ENCODE measurements at places on chromosomes 13 and 19.

DNA sequence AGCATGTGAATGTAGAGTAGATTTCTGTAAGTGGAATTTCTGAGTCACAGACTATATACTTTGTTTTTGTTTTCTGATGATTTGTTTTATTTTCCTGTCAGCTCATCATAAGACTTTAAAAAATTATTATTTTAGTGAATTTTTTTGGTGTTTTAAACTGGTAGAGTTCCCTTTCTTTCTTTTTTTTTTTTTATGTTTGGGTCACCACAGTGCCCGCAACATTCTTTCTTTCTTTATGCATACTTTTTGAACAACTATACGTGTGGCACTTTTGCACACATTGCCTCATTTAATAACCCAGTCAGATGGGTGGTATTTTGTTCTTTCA, 46.0 kb downstream of the WDFY2 start:
- H3K27me3 ChIP-seq: no peaks in the 10 kb centered on the region
- H3K4me1 ChIP-seq: peaks cover 10% of the 10 kb centered on the region
- no peak overlapping the region for H3K27ac ChIP-seq

- no peaks in the 10 kb centered on the region for H3K36me3 ChIP-seq
- no peaks in the 10 kb centered on the region for H3K27me3 ChIP-seq
- no peak for DNase-seq
- H3K27ac ChIP-seq: no peak overlapping the region
- peaks cover 22% of the 10 kb centered on the region for H3K4me1 ChIP-seq
Measured at GRCh38 chr19:39142630-39143029, 17.0 kb downstream of the PAK4 start.

GRCh38 chr19:44847144-44848035, 1.3 kb downstream of the NECTIN2 start:
- peaks cover 71% of the 10 kb centered on the region for H3K4me1 ChIP-seq
- no peak for DNase-seq
- H3K36me3 ChIP-seq: no peaks in the 10 kb centered on the region
- no peaks in the 10 kb centered on the region for H3K27me3 ChIP-seq

DNA sequence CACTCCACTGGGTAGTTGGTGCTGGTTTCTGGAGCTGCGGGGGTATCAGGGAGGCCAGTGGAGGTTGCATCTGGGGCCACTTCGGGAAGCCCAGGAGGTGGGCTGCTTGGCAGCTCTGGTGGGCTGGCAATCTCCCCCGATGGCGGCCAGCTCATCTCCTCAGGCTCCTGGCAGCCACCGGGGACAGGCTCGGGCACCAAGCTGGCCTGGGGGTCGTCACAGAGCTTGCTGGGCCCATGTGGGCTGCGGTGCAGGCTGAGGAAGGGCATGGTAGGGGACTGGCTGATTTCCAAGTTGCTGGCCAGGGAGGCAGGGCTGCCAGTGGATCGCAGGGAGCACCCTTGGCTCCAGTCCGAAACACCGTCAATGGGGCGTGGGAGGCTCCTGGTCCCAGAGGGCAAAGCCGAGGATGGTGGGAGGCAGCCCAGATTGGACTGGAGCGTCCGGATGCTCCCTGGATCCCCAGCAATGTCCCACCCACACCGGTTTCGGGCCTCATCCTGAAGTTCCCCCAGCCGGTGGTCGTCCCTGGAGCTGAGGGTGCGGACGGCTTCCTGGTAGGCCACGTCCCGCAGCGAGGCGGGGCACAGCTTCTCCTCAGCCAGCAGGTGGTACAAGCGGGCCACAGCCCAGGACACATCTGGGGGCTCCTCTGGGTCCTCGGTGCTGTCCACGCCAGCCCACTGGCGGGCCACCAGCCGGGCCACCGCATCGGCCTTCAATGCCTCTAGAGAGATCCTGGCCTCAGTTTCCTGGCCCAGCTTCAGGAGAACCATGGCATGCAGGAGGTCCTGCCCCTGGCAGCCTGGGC, 13.8 kb downstream of the TICAM1 start:
- no peak overlapping the region for H3K27ac ChIP-seq
- peaks cover 10% of the 10 kb centered on the region for H3K4me1 ChIP-seq
- DNase-seq: no peak

GRCh38 chr13:25281193-25281934, 5.9 kb downstream of the MTMR6 start:
- H3K4me3 ChIP-seq: no peak overlapping the region
- no peaks in the 10 kb centered on the region for H3K27me3 ChIP-seq
- no peak for DNase-seq
- H3K27ac ChIP-seq: no peak overlapping the region

- H3K27ac ChIP-seq: no peak overlapping the region
- DNase-seq: no peak
- H3K4me3 ChIP-seq: no peak overlapping the region
- no peaks in the 10 kb centered on the region for H3K4me1 ChIP-seq
- H3K36me3 ChIP-seq: peaks cover 40% of the 10 kb centered on the region
Measured at GRCh38 chr13:95207769-95208366, 93.4 kb downstream of the ABCC4 start.

GRCh38 chr13:30346153-30346788, 38.9 kb upstream of the KATNAL1 start:
- peaks cover 36% of the 10 kb centered on the region for H3K4me1 ChIP-seq
- no peak overlapping the region for H3K4me3 ChIP-seq
- H3K27ac ChIP-seq: peak overlapping the region; percentile 18
- no peaks in the 10 kb centered on the region for H3K36me3 ChIP-seq
- H3K27me3 ChIP-seq: no peaks in the 10 kb centered on the region

DNA sequence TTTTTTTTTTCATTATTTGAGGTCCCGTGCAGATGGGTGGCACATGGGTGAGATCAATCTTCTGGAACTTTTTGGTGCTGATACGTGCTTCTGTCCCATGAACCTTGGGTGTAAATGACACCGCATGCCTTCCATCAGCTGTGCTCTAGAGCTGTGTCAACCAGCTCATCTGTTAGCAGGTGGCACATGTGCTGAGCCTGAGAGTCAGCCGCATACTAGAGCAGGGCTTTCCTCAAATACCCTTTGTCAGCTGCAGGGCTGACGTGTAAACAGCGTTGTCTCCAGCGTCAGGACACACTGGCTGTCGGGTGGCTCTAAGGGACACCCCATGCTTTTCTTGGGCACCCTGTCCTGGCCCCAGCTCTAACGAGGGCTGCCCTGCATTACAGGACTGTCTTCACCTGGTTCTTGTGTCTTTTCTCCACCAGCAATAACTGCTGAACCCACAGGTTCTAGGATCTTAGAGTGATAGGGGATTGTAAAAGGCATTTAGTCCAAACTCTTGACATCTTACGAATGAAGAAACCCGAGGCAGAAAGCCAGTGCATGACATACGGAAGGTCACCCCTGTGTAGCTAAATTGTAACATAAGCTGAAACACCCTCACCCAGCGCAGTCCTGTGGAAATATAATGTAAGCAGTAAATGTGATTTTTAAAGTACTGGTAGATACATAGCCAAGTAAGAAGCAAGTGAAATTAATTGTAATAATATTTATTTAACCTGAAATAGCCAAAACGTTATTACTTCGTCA, 119.5 kb downstream of the LRCH1 start:
- DNase-seq: no peak
- H3K36me3 ChIP-seq: no peaks in the 10 kb centered on the region
- no peak overlapping the region for H3K4me3 ChIP-seq
- H3K4me1 ChIP-seq: no peaks in the 10 kb centered on the region
- no peaks in the 10 kb centered on the region for H3K27me3 ChIP-seq

- no peak for DNase-seq
- H3K27me3 ChIP-seq: no peaks in the 10 kb centered on the region
- H3K36me3 ChIP-seq: no peaks in the 10 kb centered on the region
- H3K4me1 ChIP-seq: peaks cover 5% of the 10 kb centered on the region
- H3K4me3 ChIP-seq: no peak overlapping the region
Measured at GRCh38 chr13:108924541-108924940, 295.1 kb downstream of the MYO16 start.

DNA sequence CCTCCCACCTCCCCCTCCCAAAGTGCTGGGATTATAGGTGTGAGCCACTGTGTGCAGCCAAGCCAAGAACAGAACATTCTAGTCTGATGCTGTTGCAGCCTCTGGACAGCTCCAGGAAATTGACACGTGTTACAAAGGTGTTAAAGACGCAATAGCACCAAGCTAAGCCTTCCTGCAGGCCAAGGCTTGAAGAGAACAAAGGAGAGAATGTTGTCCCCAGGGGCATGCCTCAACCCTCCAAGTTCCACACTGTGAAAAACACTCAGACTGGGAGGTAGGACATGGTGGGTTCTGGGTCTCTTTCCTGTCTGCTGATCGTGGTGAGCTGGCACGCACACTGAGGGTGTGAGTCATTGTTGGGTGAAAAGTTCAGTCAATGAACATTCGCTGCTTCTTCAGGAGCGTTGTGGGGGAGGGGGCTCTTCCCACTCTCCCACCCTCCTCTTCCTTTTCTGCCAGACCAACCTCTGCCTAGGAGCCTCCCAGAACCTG, 5.3 kb upstream of the PTPRS start:
- H3K4me1 ChIP-seq: no peaks in the 10 kb centered on the region
- H3K4me3 ChIP-seq: no peak overlapping the region
- no peaks in the 10 kb centered on the region for H3K27me3 ChIP-seq
- H3K36me3 ChIP-seq: no peaks in the 10 kb centered on the region
- H3K27ac ChIP-seq: no peak overlapping the region
- no peak for DNase-seq

- no peaks in the 10 kb centered on the region for H3K36me3 ChIP-seq
- DNase-seq: no peak
- H3K27ac ChIP-seq: peak overlapping the region; percentile 100
- peaks cover 50% of the 10 kb centered on the region for H3K4me1 ChIP-seq
Measured at GRCh38 chr13:30615866-30616541, 1.7 kb upstream of the USPL1 start.

- H3K36me3 ChIP-seq: no peaks in the 10 kb centered on the region
- H3K27ac ChIP-seq: no peak overlapping the region
- H3K27me3 ChIP-seq: no peaks in the 10 kb centered on the region
- H3K4me3 ChIP-seq: peak overlapping the region; percentile 28
Measured at GRCh38 chr19:30634131-30634830, 262.1 kb downstream of the ZNF536 start.

DNA sequence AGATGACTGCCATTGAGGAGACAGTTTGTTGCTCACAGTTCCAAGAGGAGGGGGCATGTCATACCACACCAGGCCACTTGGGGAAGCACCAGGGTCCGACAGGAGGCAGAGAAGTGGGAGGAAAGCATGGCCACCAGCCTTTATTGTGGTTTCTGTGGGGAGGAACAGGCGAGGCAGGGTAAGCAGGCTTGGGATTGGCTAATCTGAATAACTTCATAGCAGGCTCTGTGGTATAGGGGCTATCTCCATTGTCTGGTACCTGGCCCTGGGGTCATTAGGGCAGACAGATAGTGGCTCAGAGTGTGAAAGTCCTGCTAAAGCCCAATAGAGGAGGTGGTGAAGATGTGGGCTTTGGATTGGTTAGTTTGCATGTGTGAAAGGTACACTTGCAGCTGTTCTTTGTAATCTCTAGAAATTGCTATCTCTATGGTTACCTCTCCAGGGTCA, 35.5 kb downstream of the CBY2 start:
- DNase-seq: no peak
- H3K4me3 ChIP-seq: no peak overlapping the region
- no peak overlapping the region for H3K27ac ChIP-seq
- H3K36me3 ChIP-seq: no peaks in the 10 kb centered on the region
- H3K4me1 ChIP-seq: no peaks in the 10 kb centered on the region

- H3K27me3 ChIP-seq: no peaks in the 10 kb centered on the region
- no peaks in the 10 kb centered on the region for H3K36me3 ChIP-seq
- H3K4me1 ChIP-seq: no peaks in the 10 kb centered on the region
- no peak overlapping the region for H3K27ac ChIP-seq
- no peak overlapping the region for H3K4me3 ChIP-seq
- no peak for DNase-seq
Measured at GRCh38 chr13:103236213-103236612, 170.0 kb upstream of the SLC10A2 start.

GRCh38 chr19:37872383-37872782, 34.0 kb downstream of the WDR87 start:
- H3K36me3 ChIP-seq: no peaks in the 10 kb centered on the region
- H3K4me1 ChIP-seq: no peaks in the 10 kb centered on the region
- H3K27me3 ChIP-seq: no peaks in the 10 kb centered on the region
- H3K27ac ChIP-seq: no peak overlapping the region

GRCh38 chr13:91960947-91961346, 562.5 kb downstream of the GPC5 start:
- H3K4me1 ChIP-seq: no peaks in the 10 kb centered on the region
- H3K36me3 ChIP-seq: no peaks in the 10 kb centered on the region
- H3K27me3 ChIP-seq: no peaks in the 10 kb centered on the region
- no peak overlapping the region for H3K4me3 ChIP-seq
- no peak for DNase-seq

DNA sequence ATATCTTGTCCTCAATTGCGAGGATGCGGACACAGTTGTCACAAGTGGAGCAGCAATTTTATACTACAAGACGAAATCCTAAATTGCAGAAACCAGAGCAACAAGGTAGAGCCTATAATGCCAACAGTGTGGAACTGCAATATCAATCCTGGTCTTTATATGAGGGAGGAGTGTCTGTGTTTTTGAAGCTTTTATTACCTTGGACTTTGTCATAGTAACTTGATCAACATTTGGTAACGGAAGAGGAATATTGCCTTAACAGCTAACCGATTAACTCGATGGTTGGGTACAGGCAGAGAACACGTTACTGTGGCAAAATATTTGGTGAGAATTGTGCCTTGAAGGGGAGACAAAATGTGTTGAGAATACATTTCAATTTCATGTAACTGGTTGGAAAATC, 661.5 kb downstream of the FGF9 start:
- H3K27me3 ChIP-seq: no peaks in the 10 kb centered on the region
- no peak for DNase-seq
- no peak overlapping the region for H3K4me3 ChIP-seq
- H3K36me3 ChIP-seq: no peaks in the 10 kb centered on the region

- peak overlapping the region; percentile 90 for H3K27ac ChIP-seq
- H3K36me3 ChIP-seq: peaks cover 32% of the 10 kb centered on the region
- H3K4me1 ChIP-seq: peaks cover 33% of the 10 kb centered on the region
- no peak for DNase-seq
Measured at GRCh38 chr19:42269478-42270345, 660 bp downstream of the CIC start.

- H3K27me3 ChIP-seq: no peaks in the 10 kb centered on the region
- no peaks in the 10 kb centered on the region for H3K36me3 ChIP-seq
- peaks cover 10% of the 10 kb centered on the region for H3K4me1 ChIP-seq
Measured at GRCh38 chr13:23427342-23427843, 6.1 kb downstream of the SACS start.

GRCh38 chr19:30376826-30377425, 4.7 kb downstream of the ZNF536 start:
- no peaks in the 10 kb centered on the region for H3K36me3 ChIP-seq
- peaks cover 56% of the 10 kb centered on the region for H3K27me3 ChIP-seq
- DNase-seq: no peak
- no peak overlapping the region for H3K27ac ChIP-seq

- H3K27me3 ChIP-seq: no peaks in the 10 kb centered on the region
- peaks cover 4% of the 10 kb centered on the region for H3K4me1 ChIP-seq
- peaks cover 71% of the 10 kb centered on the region for H3K36me3 ChIP-seq
- no peak for DNase-seq
Measured at GRCh38 chr19:4861147-4861546, 6.3 kb downstream of the PLIN3 start.

DNA sequence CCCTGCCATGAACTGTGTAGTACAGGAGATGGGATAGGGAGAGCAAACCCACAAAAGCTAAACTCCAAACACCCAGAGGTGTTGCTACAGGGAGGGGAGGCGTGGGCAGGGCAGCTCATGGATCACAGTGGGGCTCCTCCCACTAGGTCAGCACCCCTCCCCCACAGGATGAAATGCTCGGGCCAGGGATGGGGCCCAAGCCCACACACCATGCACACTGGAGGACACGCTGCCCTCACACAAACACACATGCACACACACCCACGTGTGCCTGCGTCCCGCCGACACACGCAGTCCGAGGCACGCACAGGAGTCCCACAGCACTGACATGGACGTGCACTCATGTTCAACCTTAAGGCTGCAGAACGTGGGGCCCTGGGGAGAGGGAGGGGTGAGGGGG, 6.0 kb upstream of the CCNP start:
- H3K27ac ChIP-seq: no peak overlapping the region
- H3K27me3 ChIP-seq: no peaks in the 10 kb centered on the region
- H3K4me3 ChIP-seq: no peak overlapping the region
